ENCODE measurements at places on chromosomes 11 and 22.

GRCh38 chr11:112132737-112133136 lies 31.2 kb downstream of the IL18 start:
- no peak for DNase-seq

DNA sequence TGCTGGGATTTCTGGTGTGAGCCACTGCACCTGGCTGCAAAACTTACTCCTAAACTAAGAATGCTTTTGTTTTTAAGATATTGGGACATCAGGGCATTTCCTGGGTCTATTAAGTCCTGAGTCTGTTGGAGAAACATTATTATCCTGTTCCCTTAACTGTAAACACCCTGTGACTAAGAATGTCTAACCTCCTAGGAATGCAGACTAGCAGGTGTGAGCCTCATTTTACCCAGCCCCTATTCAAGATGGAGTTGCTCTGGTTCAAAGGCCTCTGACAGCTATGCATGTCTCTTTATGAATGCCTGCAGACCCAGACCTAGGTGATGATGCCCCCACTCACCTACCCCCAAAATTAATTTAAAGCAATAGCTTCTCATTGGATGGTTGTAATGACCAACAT lies 46.2 kb downstream of the DEPDC5 start:
- no peak for DNase-seq

DNA sequence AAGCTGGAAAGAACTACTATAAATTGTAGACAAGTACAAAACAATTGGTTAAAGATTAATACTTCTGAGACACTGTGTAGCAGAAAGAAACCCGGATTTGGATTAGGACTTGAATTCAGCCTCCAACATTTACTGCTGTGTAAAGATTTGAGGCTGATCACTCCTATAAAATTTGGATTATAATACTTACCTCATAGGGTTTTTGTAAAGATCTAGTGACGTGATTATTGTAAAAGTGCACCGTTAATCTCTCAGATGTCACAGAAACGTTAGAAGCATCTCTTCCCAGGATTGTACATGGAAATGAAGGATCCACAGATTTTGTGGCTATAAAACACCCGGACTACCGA lies 323 bp upstream of the HIKESHI start:
- DNase-seq: no peak

GRCh38 chr11:16454289-16454863 lies 98.0 kb upstream of the SOX6 start:
- DNase-seq: no peak

- no peak for DNase-seq
Observed at GRCh38 chr11:116538677-116539076, 234.1 kb downstream of the BUD13 start.

DNA sequence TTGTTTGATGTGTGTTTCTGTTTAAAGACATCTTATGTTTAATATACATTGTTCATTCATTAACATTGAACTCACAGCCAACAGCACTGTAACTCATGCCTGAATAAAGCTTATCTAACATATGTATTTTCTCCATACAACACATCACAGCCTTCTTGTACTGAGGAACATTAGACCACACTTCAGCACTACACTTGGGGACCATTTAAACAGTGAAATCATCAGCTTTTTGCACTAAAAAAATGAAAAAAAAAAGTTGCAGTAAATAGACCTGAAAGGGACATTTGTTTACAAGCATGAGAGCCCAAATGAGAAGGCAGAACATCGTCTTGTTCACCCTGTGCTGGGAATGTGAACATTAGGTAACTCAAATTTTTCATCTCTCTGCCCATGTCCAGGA lies 15.3 kb upstream of the TPP1 start:
- DNase-seq: no peak

DNA sequence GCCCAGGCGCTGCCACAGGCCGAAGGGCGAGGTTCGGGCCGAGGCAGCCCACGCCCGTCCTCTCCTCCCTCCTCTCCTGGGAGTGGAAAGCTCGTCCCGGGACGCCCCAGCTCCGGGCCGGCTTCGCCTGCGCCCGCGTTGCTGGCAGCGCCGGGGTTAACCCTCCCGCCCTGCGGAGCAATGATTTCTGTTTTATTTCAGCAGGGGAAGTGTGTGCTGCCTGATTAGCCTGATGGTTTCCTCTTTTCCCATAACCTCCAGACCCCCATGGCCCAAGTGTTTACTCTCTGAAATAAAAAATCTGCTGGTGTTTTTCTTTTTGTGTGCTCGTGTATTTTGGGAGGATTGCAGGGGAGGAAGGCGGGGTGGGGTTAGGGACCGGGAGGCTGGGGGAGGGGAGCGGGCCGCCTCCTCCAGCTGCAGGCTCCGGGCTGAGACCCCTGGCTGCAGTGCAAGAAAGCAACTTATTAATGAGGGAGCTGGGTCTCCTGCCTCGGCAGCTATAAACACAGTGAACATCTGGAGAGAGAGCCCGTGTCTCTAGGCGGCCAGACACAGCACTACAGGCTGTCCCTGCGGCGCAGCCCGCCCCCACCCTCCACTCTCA lies 38.6 kb downstream of the ETS1 start:
- DNase-seq: no peak

DNA sequence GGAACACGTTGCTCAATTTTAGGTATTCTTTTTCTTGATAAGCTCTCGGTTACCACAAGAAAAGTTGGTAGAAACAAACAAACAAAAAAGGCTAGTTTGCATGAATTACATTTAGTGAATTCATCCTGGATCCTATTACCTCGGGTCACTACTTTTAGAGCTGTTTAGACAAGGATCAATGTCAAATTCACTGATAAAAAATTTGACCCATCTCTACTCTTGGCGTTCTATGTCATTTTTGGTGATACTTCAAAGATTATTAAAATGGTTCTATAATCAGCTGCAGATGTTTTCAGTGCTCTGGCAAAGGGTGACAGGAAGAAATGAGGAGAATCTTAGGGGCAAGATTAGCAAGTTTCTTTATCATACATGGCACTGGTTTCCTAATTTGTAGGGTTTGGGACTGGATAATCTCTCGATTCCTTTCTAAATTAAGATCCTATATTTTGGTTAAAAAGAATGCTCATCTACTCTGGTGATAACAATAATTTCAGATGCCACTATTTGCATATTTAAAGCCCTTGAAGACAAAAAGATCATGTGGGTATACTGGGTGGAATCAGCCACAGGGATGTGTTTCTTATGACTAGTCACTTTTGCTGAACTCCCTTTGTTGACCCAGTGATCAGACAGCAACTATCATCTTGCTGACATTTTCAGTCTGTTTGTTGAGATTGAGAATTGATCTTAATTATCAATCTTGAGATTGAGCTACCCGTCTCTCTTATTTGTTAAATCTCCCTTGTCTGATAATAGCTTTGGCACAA lies 442.9 kb downstream of the AASDHPPT start:
- DNase-seq: no peak

- DNase-seq: no peak
Observed at GRCh38 chr11:57057561-57057960, 68.8 kb downstream of the OR5AK2 start.

- peak; percentile 4 for DNase-seq
Observed at GRCh38 chr11:83292709-83293456, 6.7 kb upstream of the CCDC90B start.

- DNase-seq: no peak
Observed at GRCh38 chr11:73576185-73576614, 21.7 kb downstream of the FAM168A start.

DNA sequence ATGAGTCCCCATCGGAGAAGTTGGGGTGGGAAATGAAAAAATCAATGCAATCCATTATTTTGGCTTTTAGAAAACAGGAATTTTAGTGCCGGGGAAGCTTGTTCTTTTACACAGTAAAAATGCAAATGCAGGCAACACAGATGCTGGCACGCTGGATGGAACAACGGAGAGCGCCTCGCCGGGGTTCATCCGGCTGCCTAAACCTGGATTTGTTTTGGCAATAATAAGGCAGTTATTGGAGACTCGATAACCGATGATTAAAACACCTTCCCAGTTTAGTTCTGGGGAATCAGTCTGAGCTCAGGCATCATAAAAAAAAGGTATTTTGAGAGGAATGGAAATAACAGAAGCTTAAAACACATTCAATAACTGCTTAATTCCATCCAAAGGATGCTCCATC lies 2.9 kb downstream of the DSCAML1 start:
- DNase-seq: no peak

DNA sequence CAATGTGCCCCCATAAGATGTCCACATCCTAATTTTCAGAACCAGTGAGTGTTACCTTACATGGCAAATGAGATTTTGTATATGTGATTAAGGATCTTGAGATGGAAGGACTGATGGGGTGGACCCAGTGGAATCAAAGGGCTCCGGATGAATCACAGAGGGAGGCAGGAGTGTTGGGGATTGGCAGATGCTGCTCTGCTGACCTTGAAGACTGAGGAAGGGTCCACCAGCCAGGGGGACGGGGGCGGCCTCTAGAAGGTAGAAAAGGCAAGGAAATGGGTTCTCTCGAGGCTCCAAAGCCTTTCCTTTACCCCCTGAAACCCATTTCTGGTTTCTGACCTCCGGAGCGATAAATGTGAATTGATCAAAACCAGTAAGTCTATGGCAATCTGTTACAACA lies 18.8 kb downstream of the TMEM218 start:
- no peak for DNase-seq

- no peak for DNase-seq
Observed at GRCh38 chr11:65698205-65698604, 13.8 kb upstream of the KAT5 start.

DNA sequence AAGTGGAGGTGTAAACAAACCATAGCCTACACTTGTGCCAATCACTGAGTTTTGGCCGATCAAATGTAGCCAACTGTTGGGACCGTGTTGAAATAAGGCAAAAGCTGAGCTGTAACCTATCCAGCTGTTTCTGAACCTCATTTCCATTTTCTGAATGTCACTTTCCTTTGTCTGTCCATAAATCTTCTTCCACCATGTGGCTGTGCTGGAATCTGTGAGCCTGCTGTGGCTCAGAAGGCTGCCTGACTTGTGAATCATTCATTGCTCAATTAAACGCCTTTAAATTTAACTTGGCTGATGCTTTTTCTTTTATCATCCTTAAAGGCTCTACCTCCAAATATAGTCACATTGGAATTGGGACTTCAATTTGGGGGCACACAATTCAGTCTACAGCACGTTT lies 203.1 kb upstream of the MPPED2 start:
- no peak for DNase-seq

- no peak for DNase-seq
Observed at GRCh38 chr11:70080763-70081162, 2.6 kb downstream of the ANO1 start.

- no peak for DNase-seq
Observed at GRCh38 chr11:85913513-85913912, 58.3 kb downstream of the CCDC83 start.

GRCh38 chr22:47374901-47375575 lies 612.6 kb downstream of the TBC1D22A start:
- no peak for DNase-seq

- no peak for DNase-seq
Observed at GRCh38 chr11:15509082-15509481, 394.4 kb downstream of the INSC start.

DNA sequence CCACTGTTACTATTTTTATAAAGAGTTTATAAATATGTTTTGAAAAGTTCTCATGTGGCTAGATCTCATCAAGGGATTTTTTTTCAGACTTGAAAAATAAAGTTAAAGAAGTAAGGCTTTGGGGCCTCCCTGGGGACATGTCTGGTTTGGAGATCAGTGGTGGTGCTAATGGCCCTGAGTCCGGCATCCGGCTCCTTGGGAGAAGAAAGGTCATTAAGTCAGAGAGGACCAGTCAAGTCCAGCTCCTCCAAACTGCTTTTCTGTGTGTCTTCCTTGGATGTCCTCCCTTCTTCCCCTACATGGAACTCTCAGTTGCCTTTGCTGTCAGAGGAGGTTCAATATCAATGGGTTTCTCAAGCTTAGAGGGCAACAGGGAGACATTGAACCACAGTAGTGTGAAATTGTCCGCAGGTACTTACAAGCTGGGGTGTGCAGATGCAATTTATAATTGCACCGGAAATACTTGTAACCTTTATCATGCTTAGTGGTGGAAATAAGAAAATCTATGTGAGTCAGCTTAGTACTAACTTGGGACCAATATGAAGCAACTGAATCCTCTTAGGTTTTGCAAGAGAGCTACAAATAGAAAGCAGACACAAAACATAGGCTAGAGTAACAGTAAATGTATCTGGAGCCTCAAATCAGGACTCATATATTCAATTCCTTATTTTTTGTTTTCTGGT lies 144.3 kb downstream of the TEAD1 start:
- DNase-seq: no peak

- DNase-seq: no peak
Observed at GRCh38 chr11:64489831-64490441, 101.1 kb upstream of the SLC22A12 start.

- DNase-seq: no peak
Observed at GRCh38 chr11:84899740-84900139, 727.4 kb downstream of the DLG2 start.

DNA sequence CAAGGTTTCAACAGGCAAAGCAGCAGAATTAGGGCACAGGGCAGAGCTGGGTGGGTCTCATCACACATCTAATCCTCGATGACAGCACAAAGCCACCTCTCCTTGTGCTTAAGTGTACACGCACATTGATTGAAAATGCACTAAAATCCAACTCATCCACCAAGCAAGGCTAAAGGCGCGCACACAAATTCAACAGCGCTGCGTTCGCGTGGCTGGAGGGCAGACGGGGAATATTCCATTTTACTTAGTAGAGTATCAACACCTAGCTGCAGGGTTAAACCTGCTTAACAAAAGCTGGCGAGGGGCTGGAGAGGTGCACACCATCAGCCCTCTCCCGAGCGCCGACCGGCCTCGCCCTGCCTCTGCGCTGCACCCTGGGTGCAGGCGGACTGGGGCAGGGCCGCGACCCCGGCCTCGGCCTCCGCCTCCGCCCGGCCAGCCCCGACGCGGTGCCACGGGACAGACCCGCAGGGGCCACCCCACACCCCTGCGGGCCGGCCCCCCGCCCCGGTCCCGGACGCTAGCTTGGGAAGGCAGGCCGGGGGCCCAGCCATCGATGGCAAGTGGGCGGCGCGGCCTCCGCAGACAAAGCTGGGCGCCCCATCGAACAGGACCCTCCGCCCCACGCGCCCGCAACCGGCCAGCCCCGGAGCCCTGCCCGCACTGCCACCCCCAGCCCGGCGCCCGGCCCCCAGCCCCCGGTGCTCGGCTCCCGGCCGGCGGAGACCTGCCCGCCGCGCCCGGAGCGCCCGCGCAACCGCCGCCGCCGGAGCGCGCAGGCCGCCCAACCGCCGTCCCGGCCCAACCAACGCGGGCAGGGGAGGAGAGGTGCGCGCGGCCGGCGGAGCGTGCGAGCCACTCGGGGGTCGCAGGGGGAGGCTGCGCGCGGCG lies 929 bp downstream of the PRDM10 start:
- DNase-seq: no peak

DNA sequence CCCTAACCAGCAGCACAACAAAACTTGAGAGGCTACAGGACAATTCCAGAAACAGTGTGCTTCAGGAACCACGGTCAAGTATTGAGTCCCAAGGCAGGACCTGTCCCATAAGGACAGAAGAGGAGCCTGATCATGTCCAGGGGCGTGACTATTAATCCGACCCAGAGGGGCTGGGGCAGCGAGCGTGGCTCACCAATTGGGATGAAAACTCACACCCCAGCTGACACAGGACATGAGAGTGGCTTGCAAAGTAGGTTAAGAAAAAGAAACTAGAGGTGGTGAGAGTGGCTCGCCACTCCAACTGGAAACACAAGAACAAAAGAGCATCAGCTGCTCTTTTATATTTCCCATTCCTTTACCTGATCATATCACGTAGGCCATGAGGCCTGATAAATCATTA lies 16.0 kb upstream of the FEZ1 start:
- no peak for DNase-seq

Measured in DMS 273 treated with DMSO at 0.1 percent for 48 hours (cell line).